Cortex of kidney (tissue), 1 donor: ENCODE measurements at places on chromosomes 16 and 17.

GRCh38 chr17:31226950-31227349 lies 70.1 kb downstream of the OMG start:
- no peak for DNase-seq

GRCh38 chr16:86939609-86940008 lies 361.3 kb downstream of the FOXL1 start:
- no peak for DNase-seq

GRCh38 chr17:19874256-19874655 lies 6.5 kb upstream of the ULK2 start:
- no peak for DNase-seq

GRCh38 chr16:3640207-3640606 lies 14.3 kb upstream of the DNASE1 start:
- no peak for DNase-seq

- no peak for DNase-seq
These were observed 348.3 kb downstream of the CPPED1 start for GRCh38 chr16:12455287-12455798.

- no peak for DNase-seq
These were observed 5.2 kb downstream of the TIMP2 start for GRCh38 chr17:78919861-78920450.

DNA sequence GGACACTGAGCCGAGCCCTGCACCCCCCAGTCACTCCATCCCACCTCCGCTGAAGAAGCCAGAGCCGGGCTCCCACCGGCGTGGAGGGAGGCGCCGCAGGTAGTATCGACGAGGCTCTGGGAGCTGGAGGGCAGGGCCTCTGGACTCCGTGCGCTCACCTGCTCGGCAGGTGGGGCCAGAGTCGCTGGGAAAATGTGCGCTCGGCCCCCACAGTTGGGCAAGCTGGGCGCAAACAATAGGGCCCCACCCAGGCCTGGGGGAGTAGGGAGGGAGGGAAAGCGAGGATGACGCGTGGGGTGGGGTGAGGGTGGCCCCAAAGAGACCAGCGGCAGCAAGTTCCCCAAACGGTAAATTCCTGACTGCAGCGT lies 668 bp downstream of the JUP start:
- DNase-seq, result no peak

- DNase-seq, result no peak
These were observed 5.0 kb downstream of the PITPNM3 start for GRCh38 chr17:6551356-6551755.

GRCh38 chr17:78058001-78058400 lies 70.6 kb downstream of the TMC6 start:
- no peak for DNase-seq

DNA sequence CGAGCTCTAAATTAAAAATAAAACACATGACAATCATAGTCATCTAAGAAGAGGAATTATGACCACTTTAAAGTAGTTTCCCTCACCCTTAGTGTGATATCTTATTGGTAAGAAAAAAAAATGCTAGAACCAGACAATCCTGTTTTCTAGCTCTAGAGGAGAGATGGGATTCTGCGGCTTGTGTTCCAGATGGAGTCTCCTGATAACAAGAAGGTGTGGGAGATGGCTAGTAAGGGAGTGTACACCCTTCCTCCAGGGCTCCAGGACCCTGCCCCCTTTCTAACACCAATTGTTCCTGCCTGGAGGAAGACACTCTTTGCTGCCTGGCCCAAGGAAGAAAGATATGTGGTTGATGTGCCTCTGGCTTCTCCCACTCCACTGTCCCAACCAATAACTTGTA lies 68.8 kb upstream of the FBXO47 start:
- DNase-seq, result no peak

GRCh38 chr16:4696905-4697847 lies 3.8 kb downstream of the NUDT16L1 start:
- DNase-seq, result no peak

- DNase-seq, result no peak
These were observed 40.2 kb upstream of the ZCCHC14 start for GRCh38 chr16:87533061-87533460.

- DNase-seq, result no peak
These were observed 7.6 kb downstream of the PRR29 start for GRCh38 chr17:64005734-64006167.

DNA sequence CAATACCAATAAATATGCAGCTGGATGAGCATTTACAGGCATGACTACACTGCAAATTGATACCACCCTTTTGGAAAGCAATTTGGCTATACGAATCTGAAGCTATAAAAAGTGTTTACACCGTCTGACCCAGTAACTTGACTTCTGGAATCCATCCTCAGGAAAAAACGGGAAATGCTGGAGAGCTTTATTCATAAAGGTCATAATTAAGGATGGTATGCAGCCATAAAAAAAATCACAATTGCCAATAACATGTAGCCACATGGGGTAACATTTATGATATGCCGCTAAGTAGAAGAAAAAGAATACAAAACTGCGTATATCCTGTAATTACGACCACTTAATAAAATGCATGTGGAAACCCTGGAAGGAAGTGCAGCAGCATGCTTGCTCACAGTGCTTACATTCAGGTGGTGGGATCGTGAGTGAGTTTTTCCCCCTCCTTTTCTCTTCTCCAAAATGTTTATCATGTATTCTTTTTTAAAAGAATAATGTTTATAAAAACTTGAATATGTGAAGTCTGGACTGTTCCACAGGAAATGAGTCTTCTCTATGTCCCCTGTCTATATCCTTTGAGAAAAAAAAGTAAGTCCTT lies 34.2 kb downstream of the COPRS start:
- no peak for DNase-seq

DNA sequence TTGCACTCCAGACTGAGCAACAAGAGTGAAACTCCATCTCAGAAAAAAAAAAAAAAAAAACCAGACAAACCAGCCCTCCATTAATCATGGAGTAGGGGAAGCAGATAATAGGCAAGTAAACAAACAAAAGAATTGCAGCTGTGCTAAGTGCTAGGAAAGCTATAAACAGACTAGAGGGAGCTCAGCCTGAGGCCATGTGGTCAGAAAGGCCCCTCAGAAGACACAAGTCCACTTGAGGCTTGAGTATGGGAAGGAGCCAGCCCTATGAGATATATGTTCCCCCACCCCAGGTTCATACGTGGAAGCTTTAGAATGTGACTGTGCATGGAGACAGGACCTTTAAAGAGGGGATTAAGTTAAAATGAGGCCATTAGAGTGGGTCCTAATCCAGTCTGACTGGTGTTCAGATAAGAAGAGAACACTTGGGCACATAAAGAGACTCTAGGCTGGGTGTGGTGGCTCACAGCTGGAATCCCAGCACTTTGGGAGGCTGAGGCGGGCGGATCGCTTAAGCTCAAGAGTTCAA lies 132.6 kb upstream of the NOL11 start:
- no peak for DNase-seq

- no peak for DNase-seq
These were observed 330.2 kb downstream of the C16orf95 start for GRCh38 chr16:86986809-86987487.

DNA sequence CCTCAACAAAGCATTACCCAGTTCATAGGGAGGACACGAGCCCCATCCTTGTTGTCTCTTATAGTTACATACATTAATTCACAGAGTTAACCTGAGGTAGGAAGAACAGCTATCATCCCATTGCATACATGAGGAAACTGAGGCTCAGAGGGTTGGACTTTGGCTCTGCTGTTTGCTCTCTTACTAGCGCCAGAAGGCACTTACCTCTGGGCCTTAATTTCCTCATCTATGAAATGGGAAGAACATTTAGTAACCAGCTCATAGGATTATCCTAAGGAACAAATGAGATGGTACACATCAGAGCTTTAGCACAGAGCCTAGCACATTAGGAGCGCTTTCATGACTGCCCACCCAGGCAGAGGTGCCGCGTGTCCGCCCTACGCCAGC lies 27.6 kb downstream of the NEUROD2 start:
- DNase-seq, result no peak

- no peak for DNase-seq
These were observed 58.9 kb downstream of the NDEL1 start for GRCh38 chr17:8494506-8495111.
